ENCODE measurements at places on chromosomes 16 and 17. TPM values are rescaled to one million over a fixed set of nuclear protein-coding genes. Genes with fewer than 3 reads are reported as not detected.

DNA sequence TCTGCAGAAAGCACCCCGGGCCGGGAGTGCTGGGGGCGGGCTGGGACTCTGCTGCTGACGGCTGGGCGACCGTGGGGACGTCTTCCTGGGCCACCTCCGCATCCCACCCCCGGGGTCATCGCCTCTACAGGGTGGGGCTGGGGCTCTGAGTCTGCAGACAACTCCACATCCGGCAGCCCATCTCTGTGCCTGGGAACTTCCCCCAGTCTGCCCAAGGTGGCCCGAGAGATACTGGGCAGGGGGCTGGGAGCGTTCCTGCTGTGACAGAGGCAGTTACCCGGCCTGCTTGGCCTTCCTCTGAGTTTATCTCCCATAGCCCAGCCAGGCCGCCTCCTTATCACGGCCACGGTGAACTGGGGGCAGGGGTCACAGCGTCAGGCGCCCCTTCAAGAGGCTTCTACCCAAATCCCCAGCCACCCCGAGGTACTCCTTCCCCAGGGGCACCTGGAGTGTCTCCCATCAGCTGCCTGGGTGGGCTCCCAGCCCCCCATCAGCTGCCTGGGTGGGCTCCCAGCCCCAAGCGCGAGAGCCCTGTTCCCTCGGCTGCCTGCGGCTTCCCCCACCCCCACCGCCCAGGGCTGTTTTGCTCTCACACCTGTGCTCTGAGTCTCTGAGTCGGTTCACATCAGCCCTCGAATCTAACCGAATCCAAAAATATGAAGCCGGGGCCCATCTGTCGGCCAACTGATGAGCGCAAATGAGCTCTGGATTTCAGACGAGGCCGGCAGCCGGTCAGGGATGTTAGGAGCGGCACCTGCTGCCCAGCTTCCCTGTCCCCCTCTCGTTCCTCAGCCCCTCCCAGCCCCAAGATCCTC, 15.6 kb upstream of the CBFA2T3 start:
- no peak for DNase-seq
- H3K4me3 ChIP-seq, result no peak overlapping the region
- H3K36me3 ChIP-seq, result no peaks in the 10 kb centered on the region
- no peak overlapping the region for H3K27ac ChIP-seq

DNA sequence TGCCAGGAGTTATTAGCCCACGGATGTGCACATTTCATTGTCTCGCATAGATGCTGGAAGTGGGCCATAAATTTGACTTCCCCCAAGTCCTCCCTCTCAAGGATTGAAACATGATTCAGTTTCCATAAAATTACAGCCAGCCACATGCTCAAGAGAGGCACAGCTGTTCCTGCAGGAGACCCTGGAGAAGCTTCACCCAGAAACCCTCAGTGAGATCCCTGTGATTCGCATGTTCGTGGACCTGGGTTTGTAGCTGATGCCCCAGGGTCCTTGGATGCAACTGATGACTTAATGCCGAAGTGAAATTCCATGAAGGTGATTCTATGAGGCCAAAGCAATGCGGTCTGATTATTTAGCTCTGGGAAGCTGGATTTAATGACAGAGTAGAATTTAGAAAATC, 24.7 kb upstream of the AQP8 start:
- no peaks in the 10 kb centered on the region for H3K4me1 ChIP-seq
- H3K27ac ChIP-seq, result no peak overlapping the region
- no peaks in the 10 kb centered on the region for H3K36me3 ChIP-seq

DNA sequence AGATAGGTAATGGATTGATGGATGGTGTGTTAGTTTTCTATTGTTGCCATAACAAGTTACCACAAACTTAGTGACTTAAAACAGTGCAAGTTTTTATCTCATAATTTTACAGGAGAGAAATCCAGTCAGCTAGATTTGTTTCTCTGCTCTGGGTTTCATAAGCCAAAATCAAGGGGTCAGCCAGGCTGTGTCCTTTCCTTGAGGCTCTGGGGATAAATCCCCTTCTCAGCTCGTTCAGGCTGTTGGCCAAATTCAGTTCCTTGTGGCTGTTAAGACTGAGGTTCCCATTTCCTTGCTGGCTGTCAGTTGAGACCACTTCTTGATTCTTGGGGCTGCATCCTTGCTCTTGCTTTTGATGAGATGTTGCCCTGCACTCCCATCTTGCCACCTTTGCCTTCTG, 204.9 kb upstream of the CDH13 start:
- H3K36me3 ChIP-seq, result no peaks in the 10 kb centered on the region
- DNase-seq, result no peak
- H3K4me1 ChIP-seq, result no peaks in the 10 kb centered on the region
- no peaks in the 10 kb centered on the region for H3K27me3 ChIP-seq
- no peak overlapping the region for H3K4me3 ChIP-seq

DNA sequence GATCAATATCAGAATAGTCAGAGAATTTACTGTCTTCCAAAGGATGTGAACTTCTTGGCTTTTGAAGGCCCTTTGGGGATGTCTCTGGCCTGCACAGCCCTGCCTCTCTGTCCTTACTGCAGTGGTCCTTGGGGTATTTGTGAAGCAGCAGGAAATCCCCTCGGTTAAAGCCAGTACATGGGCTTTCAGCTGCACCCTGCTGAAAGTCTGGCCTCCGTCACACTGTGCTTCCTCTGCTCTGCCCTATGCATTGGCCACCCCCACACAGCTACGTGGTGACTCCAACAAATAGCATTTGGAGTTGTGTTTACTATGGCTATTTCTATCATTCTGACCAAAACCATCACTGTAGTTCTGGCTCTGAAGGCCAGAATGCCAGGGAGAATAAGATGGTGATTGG, 21.2 kb downstream of the SYCE1L start:
- no peaks in the 10 kb centered on the region for H3K4me1 ChIP-seq
- no peak overlapping the region for H3K27ac ChIP-seq

DNA sequence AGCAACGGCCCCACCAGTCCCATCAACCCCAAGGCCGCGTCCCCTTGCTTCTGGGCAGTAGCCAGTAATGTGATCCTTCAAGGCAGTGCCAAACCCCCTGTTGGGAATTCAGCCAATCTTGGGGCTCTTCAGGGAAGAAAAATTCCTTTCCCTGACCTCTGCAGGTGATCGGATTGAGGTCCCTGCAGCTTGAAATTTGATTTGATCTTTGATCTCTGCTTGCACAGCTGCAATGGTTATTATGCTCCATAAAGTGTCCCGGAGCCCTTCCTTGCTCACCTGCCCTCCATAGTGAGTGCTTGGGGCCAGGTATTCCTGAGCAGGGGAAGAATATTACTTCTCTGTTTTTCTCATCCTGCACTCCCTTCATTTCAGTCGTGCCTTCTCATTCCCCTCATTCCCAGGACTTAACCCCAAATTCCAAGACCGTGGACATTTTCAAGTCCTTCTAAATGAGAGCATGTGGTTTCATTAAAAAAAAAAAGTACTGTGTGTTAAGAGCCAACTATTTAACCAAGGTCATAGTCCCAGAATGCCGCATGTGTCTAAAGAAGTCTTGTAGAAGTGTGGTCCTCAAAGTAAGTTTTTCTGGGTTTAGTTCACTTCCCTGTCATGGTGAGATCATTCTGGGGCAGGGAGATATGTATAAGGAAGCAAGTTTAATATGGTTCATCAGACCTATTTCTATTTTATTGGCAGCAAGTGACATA, 56.3 kb downstream of the SOX9 start:
- no peak overlapping the region for H3K4me3 ChIP-seq
- H3K27ac ChIP-seq, result no peak overlapping the region
- no peaks in the 10 kb centered on the region for H3K36me3 ChIP-seq
- H3K4me1 ChIP-seq, result no peaks in the 10 kb centered on the region

DNA sequence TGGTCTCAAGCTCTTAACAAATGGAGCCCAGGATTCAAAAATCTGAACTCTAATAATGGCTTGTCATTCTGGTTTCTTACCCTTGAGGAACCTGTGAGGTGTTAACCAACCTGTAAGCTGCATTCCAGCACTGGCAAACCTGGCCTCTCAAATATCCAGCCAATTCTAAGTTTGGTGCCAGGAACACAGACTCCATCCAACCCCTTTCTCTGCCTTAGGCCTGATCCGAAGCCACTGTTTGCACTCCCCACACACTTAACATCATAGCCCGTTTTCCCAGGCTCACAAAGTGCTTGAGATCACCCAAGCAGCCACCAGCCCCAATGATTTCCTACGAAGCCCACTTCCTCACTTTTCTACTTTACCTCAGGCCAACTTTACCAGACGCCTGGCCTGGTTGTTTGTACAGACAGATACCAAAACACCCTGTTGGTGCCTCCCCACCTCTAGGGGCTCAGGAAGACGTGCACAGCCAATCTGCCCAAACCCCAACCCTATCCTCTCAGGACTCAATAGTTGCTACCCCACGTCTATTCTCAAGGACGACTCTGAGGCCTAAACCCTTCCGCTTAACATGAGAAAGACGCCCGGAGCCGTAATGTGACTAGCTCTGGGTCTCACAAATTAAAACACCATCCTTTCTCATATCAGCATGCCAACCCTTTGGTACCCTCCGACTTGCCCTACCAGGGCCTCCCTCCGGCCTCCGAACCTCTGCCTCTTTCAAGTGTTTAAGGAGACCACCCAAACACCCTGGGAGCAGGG, 3.2 kb upstream of the PER1 start:
- H3K27me3 ChIP-seq, result no peaks in the 10 kb centered on the region
- peak overlapping the region; percentile 100 for H3K27ac ChIP-seq
- peak overlapping the region; percentile 90 for H3K4me3 ChIP-seq
- peaks cover 18% of the 10 kb centered on the region for H3K36me3 ChIP-seq
- DNase-seq, result peak; percentile 51

DNA sequence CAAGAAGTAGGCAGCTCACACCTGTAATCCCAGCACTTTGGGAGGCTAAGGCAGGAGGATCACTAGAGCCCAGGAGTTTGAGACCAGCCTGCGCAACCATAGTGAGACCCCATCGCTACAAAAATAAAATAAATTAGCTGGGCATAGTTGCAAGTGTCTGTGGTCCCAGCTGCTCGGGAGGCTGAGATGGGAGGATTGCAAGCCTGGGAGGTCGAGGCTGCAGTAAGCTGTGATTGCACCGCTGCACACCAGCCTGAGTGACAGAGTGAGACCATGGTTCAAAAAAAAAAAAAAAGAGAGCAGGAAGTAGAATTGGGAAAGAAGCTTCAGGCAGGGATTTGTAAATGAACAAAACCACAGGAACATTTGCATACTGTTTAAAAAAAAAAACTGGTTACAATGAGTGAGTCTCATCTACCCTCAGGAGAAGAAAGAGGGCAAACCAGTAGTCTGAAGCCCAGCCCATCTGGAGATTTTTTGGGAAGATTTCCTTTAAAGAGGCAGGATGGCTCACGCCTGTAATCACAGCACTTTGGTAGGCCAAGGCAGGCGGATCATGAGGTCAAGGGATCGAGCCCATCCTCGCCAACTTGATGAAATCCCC, 7.9 kb downstream of the MPV17L start:
- H3K4me1 ChIP-seq, result no peaks in the 10 kb centered on the region
- H3K27ac ChIP-seq, result no peak overlapping the region
- no peaks in the 10 kb centered on the region for H3K27me3 ChIP-seq
- H3K4me3 ChIP-seq, result no peak overlapping the region
- no peak for DNase-seq

DNA sequence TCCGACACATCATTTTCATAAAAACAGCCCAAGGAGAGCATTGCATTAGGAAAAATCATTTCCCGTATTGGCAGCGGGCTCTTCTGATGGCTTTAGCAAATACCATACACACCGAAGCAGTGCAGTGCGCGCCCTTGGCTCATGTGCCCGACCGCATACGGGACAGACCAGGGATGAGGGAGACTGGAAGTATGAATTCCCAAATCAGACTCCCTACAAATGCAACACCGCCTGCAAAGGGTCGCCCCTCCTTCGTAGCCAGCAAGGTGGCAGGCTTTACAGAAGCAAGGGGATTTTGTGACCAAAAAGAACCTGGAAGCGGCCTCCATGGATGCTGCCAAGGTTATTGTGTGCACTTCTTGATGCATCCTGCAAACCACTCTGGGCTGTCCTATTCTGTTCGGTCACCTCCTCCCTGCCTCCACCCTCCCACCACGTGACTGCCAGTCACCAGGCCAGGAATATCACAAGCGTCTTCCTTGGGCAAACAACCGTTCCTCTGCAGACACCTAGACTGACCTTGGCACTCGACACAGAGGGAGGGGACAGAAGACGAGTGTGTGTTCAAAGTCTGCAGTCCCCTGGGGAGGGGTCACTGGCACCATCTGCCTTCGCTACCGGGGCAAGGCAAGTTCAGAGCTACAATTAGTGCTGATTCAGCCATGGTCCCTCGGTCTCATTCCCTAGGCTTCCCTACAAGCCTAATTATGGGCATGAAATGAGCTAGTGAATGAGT, 460.4 kb downstream of the SLC39A11 start:
- no peak for DNase-seq
- no peaks in the 10 kb centered on the region for H3K36me3 ChIP-seq
- H3K27me3 ChIP-seq, result no peaks in the 10 kb centered on the region
- H3K27ac ChIP-seq, result no peak overlapping the region
- peaks cover 22% of the 10 kb centered on the region for H3K4me1 ChIP-seq
- H3K4me3 ChIP-seq, result no peak overlapping the region

GRCh38 chr17:39952680-39953470, 9.9 kb upstream of the GSDMA start:
- DNase-seq, result peak; percentile 90
- H3K27ac ChIP-seq, result peak overlapping the region; percentile 34
- H3K36me3 ChIP-seq, result no peaks in the 10 kb centered on the region
- H3K4me3 ChIP-seq, result peak overlapping the region; percentile 78
- peaks cover 12% of the 10 kb centered on the region for H3K4me1 ChIP-seq

GRCh38 chr16:88723507-88723887, 17.2 kb downstream of the CTU2 start:
- no peaks in the 10 kb centered on the region for H3K4me1 ChIP-seq
- DNase-seq, result no peak
- H3K36me3 ChIP-seq, result peaks cover 85% of the 10 kb centered on the region
- no peak overlapping the region for H3K4me3 ChIP-seq
- H3K27me3 ChIP-seq, result no peaks in the 10 kb centered on the region

DNA sequence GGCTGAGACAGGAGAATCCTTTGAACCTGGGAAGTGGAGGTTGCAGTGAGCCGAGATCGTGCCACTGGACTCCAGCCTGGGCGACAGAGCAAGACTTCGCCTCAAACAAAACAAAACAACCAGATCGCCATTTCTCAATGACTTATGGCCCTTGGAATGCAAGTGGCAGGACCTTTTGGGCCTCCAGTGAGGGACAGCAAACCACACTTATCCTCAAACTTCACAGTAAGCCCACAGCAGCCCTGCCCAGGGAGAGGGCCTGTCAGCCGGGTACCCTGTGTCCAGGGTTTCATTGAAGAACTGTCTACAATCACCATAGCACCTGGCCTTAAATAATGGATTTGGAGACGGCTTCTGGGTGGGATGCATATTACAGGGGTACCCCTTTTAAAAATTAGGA, 11.7 kb downstream of the TRAF4 start:
- H3K36me3 ChIP-seq, result peaks cover 15% of the 10 kb centered on the region
- no peaks in the 10 kb centered on the region for H3K27me3 ChIP-seq
- H3K4me3 ChIP-seq, result no peak overlapping the region
- no peak overlapping the region for H3K27ac ChIP-seq

The EFNB3 gene
- not detected for polyA plus RNA-seq

The RNF135 gene
- 10.5 TPM for polyA plus RNA-seq

The CCDC144A gene
- not detected for polyA plus RNA-seq

The CCL3 gene
- polyA plus RNA-seq, result not detected

The CIAPIN1 gene
- 45.6 TPM for polyA plus RNA-seq

The KRT25 gene
- not detected for polyA plus RNA-seq

The PRR35 gene
- polyA plus RNA-seq, result not detected

The FGF11 gene
- 0.14 TPM for polyA plus RNA-seq

The PERCC1 gene
- polyA plus RNA-seq, result not detected
